ENCODE measurements at places on chromosomes 16 and 17.

DNA sequence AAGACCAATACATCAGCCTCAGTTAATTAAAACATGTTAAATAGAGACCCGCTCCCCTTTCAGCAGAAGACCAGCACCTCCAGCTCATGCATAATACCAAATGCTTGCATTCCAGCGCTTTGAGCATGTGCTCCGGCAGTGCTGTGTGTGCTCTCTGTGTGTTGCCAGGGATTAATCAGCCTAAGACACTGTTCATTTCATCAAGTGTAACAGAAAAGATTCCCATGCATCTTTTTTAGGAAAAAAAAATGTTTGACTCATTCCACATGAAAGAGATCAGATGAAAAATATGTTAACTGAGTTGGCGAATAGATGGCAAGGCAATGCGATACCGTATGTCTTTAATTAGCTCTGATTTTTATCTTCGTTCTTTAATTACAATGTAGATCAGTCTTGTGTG is 187.6 kb downstream of the RPTOR start:
- DNase-seq: peak; percentile 88

- DNase-seq: no peak
Measured at GRCh38 chr16:63363738-63364137, 1327.5 kb upstream of the CDH8 start.

GRCh38 chr16:12317856-12318537 is 341.5 kb downstream of the SNX29 start:
- DNase-seq: no peak

DNA sequence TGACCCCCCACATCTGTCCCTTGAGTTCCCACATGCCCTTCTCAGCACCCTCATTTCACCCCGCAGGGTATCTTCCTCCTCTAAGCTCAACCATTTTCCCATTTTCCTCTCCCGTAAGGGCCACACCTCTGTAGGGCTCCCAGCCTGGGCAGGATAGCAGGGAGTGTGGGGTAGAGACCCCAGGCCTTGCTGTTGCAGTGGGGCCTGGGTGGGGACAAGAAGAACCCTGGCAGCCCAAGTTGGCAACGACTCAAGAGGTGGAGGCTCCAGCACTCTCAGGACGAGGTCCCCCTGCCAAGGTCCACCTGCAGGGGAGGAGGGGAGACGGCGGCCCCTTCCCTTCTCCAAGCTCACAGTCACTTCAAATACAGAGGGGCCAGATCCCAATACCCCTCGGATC is 2.0 kb upstream of the TMEM92 start:
- DNase-seq: no peak

GRCh38 chr17:80953471-80954315 is 37.9 kb upstream of the CHMP6 start:
- no peak for DNase-seq

DNA sequence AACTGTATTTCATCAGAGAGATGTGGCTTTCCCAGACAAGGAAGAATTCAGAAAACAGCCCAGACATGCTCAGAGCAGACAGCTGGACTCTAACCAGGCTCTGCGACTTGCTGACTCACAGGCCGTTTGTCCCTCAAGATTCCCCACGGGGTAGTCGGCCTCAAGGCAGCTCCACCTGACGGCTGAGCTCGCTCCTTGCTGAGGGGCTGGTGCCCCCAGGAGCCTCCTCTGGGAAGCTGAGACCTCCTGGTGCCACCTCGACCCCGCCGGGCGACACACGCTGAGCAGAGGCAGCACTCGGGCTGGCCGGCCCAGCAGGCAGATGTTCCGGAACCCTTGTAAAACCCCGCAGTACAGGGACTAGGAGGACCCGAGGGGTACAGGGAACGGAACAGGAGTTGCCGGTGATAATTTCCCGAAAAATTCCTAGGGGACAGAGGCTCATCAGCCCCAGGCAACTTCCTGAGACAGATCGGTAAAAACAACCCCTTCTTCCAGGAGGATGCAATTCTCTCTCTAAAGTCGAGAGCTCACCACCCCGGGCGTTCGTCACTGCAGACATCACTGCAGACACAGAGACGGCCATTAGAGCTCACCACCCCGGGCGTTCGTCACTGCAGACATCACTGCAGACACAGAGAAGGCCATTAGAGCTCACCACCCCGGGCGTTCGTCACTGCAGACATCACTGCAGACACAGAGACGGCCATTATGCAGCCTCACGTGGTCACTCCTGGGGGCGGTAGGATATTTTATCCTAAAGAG is 19.9 kb downstream of the RPH3AL start:
- DNase-seq: peak; percentile 76

GRCh38 chr16:85354686-85355514 is 242.6 kb upstream of the CIBAR2 start:
- peak; percentile 99 for DNase-seq

DNA sequence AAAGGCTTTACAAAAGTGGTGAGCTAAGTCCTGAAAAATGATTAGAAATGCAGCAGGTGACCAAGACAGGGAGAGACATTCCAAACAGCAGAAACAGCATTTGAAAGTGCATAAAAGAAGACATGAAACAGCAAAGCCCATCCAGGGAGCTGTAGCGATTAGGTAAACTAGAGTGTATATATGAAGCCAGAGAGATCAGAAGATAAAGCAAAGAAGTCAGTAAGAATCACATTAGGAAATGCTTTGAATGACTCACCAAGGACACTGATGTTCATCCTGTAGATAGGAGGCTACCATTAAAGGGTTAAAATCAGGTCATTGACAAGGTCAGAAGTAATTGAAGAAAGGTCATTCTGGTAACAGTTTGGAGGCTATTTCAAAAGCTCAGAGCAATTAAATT is 27.6 kb upstream of the VAT1L start:
- DNase-seq: no peak

DNA sequence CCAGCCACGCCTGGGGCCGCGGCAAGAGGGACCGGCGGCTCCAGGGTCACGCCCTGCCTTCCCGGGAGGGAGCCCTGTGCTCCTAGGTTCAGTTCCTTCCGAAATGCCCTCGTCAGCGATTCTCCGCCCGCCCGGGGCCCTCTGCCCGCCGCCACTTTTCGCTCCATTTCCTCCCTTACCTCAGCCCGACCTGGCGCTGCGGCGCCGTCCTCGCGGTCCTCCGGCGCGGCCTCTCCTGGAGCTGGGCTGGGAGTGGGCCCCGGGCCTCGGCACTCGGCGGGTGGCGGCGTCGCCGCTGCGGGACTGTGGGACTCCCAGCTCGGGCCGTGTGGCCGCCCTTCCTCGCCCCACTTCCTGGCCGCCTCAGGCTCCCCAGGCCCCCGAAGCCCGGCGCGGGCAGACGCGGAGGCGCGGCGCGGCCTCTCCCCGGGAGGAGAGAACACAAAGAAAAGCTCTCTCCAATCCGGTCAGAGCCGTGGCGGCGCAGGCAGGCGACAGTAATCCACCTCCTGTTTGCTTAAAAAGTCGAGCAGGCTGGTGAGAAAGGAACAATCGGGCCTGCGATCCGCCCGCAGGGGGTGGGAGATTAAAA is 1.6 kb downstream of the BAHCC1 start:
- DNase-seq: peak; percentile 36

GRCh38 chr17:16150251-16150856 is 65.0 kb downstream of the NCOR1 start:
- peak; percentile 68 for DNase-seq

DNA sequence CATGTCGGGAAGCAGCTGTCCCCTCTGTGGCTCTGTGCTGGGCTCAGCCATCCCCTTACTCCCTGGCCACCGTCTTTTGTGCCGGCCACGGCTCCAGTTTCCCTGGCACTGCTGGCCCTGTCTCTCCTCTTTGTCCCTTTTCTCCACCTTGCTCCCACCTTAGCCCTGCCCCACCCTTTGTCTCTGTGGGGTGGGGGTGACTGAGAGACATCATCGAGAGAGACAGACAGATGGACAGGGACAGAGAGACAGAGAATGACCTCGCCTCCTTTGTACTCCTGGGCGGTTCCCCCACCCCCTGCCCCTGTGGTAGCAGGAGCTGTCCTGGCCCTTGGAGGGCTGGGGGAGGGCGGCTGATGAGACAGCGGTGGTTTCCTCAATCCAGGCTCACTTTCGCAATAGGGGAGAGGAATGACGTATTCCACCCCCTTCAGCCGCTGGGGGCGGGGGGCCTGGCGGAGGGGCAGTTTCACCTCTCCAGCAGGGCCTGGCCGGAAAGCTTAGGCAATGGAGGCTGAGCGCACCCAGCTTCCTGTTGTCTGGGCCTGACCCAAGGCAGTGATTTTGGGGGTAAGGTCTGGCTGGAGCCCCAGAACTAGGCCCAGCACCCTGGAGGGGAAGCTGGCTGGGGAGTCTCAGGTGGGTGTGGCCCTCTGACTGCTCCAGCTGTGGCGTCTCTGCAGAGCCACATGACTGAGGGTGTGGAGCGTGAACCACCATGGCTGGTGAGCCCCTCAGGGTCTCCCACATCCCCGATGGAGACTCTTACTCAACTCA is 7.3 kb downstream of the FMNL1 start:
- peak; percentile 91 for DNase-seq

GRCh38 chr16:7456211-7456610 is 123.6 kb downstream of the RBFOX1 start:
- no peak for DNase-seq

DNA sequence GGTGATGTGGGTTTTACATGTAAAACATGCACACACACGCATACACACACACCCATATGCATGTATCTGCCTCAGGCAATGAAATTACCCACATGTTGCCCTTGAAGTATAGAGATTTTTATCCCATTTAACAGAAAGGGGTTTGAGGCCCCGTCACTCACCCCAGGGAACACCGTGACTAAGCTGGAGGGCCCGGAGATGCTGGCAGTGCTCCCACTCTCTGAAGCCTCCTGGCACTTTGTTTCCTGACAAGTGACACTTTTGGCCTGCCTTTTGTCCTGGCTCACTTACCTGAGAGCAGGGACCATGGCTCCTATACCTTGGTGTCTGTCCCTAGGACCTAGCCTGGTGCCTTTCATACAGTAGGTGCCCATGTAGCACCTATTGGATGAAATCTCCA is 50.0 kb upstream of the TNRC6C start:
- no peak for DNase-seq

- no peak for DNase-seq
Measured at GRCh38 chr17:37744961-37745800, at the start of gene HNF1B. HNF1B (minus strand) TSS chr17:37745059; CDS start chr17:37744884, 175 bp downstream.

DNA sequence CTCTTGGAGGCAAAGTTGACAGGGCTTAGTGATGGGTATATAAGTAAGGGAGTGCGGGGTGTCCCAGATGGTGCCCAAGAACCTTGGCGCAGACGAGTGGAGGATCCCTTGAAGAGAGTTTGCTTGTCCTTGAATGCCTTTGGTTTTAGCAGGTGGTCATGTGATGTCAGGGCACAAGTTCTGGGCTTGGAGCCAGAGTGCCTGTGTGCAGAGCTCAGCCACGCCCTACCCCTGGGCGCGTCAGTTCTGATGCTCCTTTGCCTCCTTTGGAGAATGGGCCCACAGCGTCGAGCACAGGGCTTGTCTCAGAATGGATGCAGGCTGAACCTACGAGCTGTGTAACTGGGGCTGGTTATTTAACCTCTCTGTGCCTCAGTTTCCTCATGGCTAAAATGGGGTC is 412.2 kb upstream of the EEF2KMT start:
- DNase-seq: no peak

- peak; percentile 63 for DNase-seq
Measured at GRCh38 chr16:90057738-90058173, 19.4 kb downstream of the PRDM7 start.

- DNase-seq: peak; percentile 36
Measured at GRCh38 chr17:39617446-39618245, 9.1 kb upstream of the PPP1R1B start.

- peak; percentile 46 for DNase-seq
Measured at GRCh38 chr17:44844390-44844830, 3.3 kb upstream of the HIGD1B start.

- no peak for DNase-seq
Measured at GRCh38 chr17:11668618-11669017, 70.3 kb downstream of the DNAH9 start.

DNA sequence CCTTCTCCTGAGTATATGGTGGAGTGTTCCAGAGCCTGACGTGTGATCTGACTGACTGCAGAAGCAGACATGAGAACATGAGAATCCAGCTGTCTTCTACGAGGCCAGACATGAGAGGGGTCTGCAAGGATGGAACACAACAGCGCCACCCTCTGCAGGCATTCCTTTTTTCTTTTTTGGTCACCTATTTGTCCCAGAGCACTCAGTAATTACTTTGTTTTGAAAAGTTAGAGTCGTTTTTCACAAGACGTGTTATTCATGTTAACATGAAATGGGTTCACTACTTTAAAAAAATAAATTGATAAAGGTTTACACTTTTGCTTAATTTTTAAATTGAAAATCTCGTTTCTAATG is 43.8 kb upstream of the ATP2A3 start:
- no peak for DNase-seq

GRCh38 chr16:70466805-70467076 is 12.3 kb downstream of the FCSK start:
- no peak for DNase-seq

GRCh38 chr16:87424266-87424665 is 32.1 kb downstream of the MAP1LC3B start:
- DNase-seq: no peak

- DNase-seq: peak; percentile 49
Measured at GRCh38 chr16:67857547-67858233, 10.2 kb upstream of the CENPT start.

GRCh38 chr16:15032547-15033308 is 23.1 kb downstream of the NTAN1 start:
- peak; percentile 27 for DNase-seq

DNA sequence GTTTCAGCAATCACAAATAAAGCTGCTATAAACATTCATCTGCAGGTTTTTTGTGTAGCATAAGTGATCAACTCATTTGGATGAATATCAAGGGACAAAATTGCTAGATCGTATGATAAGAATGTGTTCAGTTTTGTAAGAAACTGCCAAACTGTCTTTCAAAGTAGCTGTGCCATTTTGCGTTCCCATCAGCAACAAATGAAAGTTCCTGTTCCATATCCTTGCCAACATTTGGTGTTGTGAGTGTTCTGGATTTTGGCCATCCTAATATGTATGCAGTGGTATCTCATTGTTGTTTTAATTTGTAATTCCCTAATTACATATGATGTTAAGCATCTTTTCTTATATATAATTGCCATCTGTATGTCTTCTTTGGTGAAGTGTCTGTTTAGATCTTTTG is 36.4 kb upstream of the TMEM92 start:
- no peak for DNase-seq

- peak; percentile 98 for DNase-seq
Measured at GRCh38 chr17:64635647-64636305, 26.3 kb downstream of the SMURF2 start.

- DNase-seq: no peak
Measured at GRCh38 chr17:58932956-58933355, 173.7 kb downstream of the TRIM37 start.

DNA sequence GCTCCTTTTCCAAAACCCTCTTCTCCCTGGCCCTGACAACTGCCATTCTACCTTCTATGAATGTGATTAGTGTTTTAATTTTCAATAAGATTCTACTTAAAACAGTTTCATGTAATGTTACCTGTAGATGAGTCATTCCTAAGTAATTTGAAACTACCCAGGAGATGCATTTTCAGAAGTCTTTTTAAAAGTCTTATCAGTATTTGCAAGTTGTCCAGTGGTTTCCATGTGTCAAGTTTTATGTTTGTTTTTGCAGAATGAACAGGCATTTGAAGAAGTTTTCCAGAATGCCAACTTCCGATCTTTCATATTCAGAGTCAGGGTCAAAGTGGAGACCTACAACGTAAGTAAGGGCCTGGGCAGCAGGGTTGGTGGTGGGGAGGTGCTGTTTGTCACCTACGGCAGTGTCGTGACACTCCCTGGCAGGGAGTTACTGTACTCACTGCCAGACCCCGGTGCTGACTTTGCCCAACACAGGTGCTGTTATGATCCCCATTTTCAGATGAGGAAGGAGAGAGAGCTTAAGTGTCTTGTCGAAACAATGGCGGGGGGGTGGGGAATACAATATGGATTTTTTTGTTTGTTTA is 65.0 kb downstream of the RPA1 start:
- no peak for DNase-seq
